ENCODE measurements at places on chromosomes 6 and 20.

GRCh38 chr20:11143481-11143880 lies 469.7 kb upstream of the JAG1 start:
- no peak for DNase-seq

DNA sequence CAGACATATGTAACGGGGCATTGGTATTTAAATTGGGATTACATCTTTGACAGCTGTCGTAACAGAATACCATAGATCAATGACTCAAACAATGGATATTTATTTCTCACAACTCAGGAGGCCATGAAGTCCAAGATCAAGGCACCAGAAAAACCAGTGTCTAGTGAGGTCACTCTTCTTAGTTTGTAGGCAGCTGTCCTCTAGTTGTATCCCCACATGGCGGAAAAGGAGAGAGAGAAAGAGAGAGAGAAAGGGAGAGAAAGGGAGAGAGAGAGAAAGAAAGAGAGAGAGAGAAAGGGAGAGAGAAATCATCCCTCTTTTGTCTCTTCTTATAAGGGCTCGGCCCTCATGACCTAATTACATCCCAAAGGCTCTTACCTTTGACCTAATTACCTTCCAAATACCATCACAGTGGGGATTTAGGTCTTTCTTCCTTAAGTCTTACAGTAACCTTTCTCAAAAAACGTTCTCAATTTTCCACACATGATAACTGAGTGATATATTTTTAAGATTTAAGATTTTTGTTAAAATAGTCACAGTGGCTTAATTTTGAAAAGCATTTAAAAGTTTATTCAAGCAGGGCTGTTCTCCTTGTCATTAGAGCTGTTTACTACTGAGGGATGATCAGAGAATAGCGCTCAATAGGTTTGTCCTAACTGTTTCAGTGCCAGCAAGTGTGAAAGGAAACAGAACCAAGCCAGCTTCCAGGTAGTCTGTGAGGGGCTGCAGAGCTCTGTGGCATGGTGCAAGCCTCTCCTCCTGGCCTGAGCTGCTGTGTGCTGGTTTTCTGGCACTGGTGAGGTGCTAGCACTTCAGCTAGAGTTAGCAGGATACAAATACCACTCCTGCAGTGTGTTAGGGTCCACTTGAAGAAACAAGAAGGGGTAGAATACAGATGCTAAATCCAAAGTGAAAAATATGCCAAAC lies 79.0 kb downstream of the IMPG1 start:
- no peak for DNase-seq

GRCh38 chr6:30100585-30101443 lies 12.1 kb downstream of the TRIM31 start:
- DNase-seq, result no peak

- peak; percentile 96 for DNase-seq
Observed at GRCh38 chr6:6686748-6687601, 98.5 kb downstream of the LY86 start.

DNA sequence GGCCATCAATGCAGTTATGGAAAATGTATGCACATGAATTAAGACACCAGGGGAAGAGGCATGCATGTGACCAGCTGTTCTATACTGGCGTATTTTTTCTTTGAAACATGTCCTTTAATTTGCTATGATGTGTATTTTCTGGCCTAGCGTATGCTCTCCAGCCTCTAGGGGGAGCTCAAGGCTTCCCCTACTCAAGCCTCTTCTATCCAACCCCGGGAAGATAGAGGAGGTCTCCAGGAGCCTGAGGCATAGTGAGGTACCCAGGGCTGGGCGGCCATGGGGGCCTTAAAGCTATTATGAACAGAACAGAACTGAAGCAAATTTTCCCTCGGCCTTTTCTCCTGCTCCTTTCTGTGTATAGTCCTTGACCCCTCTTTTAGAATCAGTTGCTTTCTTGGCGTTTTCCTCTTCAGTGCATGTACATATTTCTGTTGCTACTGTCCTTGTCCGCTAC lies 528.9 kb downstream of the MAFB start:
- no peak for DNase-seq

GRCh38 chr20:40283689-40284088 lies 405.3 kb downstream of the MAFB start:
- no peak for DNase-seq

DNA sequence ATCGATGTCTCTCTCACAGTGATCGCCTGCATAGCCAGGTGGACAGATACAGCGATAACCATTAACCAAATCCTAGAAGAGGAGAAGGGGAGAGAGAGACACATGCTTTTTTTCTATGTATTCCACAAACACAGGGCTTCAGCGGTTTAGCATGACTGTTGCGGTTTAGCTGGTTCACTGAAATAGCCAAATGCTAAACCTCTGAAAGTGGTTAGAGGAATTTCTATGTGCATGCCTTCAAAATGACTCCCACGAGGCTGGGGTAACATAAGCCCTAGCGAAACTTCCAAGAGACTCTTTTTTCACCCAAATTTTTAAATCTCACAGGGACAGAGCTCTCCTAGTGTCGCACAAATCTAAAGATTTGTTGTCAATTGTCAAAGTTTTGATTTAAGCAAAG lies 25.1 kb downstream of the JAG1 start:
- DNase-seq, result no peak

DNA sequence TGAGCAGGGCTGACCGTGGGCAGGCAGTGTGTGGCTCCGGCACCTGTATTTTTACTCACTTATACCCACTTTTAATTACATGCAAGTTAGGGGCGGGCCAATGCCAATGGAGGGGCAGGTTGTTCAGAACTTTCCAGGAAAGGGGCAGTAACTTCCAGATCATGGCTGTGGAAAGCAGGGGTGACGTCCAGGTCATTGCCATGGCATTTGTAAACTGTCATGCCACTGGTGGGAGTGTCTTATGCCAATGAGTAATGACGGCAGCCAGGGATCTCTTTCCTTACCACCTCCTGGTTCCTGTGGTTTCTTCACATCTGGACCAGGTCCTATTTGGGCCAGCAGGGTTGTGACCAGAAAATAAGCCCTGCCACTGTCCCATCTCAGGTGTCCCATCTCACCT lies 258.7 kb downstream of the THBS2 start:
- no peak for DNase-seq

DNA sequence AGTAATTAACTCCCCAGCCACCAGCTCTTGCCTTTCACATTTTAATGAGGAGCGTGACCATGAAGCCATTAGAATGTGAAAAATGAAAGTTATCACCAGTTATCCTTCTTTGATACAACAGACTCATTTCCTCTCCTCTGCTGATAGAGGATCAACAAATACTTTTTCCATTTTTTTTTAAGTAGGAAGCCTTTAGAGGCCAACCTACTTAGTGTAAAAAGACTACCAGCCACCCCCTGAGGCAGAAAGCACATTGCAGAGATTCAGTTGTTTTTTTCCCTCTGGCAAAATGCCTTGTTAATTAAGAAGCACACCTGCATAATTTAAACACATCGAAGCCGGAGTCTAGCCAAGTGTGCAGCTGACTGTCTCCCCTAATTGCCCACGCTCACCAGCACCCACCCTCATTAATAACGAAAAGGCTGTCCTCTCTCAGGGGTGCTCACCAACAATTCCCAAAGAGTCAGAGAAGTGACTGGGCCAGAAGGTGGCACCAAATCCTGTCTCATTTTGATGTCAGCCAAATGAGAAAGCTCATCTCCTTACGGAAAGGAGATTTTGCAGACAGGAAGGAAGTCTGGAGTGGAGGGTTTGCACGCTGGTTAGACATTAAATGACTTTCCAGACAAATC lies 60.9 kb upstream of the MC3R start:
- peak; percentile 57 for DNase-seq

- DNase-seq, result no peak
Observed at GRCh38 chr6:103784117-103784516, 1075.6 kb downstream of the HACE1 start.

GRCh38 chr6:25794784-25795183 lies 37.1 kb downstream of the SLC17A1 start:
- DNase-seq, result no peak

DNA sequence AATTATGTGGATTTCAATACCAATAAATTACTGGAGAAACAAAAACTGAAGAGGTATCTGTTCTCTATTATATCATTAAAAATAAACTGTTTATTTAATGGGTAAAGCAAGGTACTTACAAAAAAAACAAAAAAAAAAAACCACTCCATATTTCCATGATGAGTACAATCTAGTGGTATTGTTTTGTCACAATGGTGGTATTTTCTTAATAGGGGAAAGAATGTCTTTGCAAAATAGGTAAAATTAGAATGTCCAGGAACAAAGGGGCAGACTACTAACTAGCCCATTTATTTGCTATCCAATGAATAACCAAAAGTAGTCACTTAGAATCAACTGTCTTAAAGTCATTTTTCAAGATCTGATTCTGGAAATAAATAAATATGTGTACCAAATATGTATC lies 92.0 kb downstream of the ARHGAP18 start:
- no peak for DNase-seq

- DNase-seq, result no peak
Observed at GRCh38 chr6:38512211-38512610, 127.5 kb downstream of the BTBD9 start.

- DNase-seq, result no peak
Observed at GRCh38 chr6:159838020-159838744, 38.1 kb downstream of the PNLDC1 start.

GRCh38 chr6:158778005-158778527 lies 41.1 kb downstream of the EZR start:
- no peak for DNase-seq

All from NCI-H774 (cell line).